Tongue (tissue), 3 donors: ENCODE measurements at places on chromosomes 4 and X.

- no peak for DNase-seq
These were observed 39.4 kb downstream of the STIM2 start for GRCh38 chr4:26899991-26900390.

DNA sequence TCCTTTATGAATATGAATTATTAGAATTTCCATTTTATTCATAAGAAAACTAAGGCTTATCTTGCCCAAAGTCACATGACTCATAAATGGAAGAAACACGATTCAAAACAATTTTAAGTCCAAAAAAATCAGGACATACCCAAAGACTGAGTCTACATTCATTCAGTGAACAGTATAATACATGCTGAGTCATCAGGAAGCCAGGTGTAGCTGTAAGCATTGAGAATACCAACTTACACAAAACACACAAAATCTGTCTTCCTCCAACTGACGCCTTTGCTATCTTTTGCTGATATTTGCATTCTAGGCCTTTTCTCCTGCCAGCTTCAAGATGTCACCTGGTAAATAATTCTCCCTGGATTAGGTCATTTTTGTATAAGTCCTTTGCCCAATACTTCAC is 520.1 kb upstream of the GALNT7 start:
- no peak for DNase-seq

DNA sequence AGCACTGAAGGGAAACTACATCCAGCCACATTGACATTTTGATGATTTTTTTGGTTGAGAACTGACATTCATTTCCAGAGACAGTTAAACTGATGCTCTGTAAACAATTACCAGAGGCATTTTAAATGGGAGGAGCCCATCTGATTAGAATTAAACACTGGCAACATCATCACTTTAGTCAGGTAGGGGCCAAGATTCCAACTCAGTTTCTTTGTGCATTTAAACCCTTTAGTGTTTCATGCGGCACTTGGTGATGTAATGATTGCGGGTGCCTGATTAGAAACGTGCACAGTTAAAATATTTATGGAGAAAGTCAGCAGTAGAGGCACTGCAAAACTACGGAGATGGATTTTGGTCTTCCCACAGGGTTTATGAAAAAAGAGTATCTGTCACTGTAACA is 16.1 kb downstream of the TNIP3 start:
- DNase-seq, result no peak

GRCh38 chrX:15749642-15750610 is 11.9 kb downstream of the CA5B start:
- peak; percentile 32 for DNase-seq

GRCh38 chr4:81326581-81326980 is 111.6 kb upstream of the PRKG2 start:
- no peak for DNase-seq

DNA sequence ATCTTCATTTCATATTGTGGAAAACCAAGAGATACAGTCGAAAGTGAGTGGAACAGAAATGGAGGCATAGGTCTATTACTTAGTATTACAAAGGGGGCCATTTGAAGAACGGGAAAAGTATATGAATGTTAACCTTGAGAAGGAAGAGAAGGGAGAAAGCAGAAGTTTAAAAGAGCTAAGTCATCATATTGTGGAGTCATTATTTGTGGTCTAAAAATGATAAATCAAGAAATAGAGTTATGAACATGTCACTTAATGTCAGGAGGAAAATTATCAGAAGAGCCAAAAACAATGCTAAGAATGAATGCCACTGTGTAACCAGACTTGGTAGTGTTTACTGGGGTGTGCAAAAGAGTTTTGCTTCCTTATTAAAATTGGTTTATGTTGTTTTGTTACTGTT is 589.5 kb upstream of the LCORL start:
- no peak for DNase-seq

DNA sequence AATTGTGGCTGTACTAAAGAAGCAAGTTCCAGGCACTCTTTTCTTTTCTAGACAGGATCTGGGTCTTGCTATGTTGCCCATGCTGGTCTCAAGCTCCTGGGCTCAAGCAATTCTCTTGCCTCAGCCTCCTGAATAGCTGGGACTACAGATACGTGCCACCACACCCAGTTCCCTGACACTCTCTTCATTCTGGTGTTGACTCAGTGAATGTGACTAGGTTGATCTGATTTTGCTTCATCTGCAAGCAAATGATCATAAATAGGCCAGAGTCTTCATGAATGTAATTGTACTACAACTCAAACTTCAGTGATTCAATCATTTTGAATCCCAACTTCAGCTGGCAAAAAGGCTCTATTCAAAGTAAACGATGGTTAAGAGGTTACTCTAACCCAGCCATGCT is 78.5 kb downstream of the APBB2 start:
- no peak for DNase-seq

- DNase-seq, result no peak
These were observed 108.6 kb downstream of the DHX15 start for GRCh38 chr4:24475756-24476155.

GRCh38 chr4:986879-987623 is at the start of gene IDUA:
IDUA (plus strand) TSS chr4:987044; CDS start chr4:987085, 41 bp downstream.
- peak; percentile 85 for DNase-seq

DNA sequence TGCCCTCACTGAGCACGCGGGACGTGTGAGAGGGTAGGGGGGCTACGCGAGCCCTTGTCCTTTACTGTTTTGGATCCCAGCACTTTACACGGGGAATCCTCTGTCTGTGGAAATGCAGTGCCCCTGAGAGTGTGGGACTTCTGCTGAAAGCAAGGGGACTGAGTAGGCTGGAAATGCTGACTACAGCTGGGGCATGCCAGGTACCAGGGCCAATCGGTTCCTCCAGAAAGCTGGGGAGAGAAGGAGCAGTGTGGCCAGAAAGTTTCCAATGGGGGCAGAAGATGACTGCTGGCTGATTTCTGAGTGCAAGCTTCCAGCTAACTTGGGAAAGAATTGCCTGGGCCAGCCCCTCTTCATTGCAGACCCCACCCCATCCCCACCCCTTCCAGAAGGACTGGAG is 1.5 kb downstream of the NHSL2 start:
- DNase-seq, result no peak

GRCh38 chr4:175805846-175806245 is 6.2 kb downstream of the GPM6A start:
- peak; percentile 36 for DNase-seq

DNA sequence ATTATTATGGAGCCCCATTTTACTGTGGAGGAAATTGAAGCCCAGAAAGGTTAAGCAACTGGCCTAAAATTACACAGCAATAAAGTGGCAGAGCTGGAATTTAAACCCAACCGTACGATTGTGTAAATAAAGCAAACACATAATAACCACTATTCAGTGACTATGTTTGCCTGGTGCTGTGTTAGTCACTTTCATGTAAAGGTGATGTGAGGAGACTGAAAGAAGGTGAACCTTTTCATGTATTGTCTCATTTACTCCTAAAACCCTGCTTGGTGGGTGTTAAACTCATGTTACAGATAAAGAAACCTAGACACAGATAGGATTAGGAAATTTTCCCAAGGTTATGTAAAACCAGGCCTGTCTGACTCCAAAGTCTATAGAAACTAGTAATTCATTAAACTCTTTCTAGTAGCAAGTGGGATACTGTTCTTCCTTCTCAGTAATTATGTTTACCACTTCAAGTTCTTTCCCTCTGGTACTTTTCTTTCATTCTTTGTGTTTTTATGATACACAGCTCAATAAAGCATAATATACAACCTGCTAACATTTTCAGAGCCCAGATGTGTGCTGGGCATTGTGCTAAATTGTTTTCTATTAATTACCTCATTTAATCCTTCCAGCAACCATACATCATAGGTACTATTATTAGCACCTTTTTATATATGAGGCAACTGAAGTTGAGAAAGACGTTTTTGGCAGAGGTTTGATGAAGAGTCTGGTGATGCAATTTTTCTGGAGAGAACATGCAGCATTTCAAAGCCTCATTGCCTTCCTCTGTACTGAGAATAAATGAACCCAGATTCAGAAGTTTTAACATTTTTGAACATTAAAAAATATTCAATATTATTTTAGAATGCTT is 202.7 kb downstream of the SPRY1 start:
- peak; percentile 52 for DNase-seq

DNA sequence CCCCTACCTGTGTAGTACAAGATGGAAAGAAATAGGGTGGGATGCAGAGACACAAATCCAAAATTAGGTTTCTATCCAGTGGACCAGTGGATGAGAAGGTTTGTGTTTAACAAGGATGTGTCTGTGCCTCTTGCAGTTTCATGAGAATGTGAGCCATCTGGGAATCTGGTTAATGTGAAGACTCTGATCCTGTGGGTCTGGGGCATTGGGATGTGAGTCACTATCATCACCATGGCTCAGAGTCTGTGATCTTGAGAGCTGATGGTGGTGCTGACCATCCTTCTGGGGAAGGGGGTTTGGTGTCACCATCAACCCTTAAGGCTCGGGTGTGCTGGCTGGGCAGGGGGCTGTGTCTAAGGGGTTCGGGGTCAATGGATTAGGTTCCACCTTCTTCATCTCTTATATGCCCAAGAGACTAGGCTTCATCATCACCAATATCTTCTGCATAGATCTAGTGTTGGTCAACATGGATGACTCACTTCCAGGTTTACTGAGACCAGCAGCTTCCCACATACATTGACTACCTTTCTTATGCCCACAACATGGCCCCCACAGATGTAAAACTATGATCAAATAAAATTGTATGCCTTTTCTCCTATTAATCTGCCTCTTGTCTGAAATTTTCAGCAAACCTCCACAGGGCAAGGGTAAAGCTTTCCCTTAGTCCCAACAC is 65.7 kb upstream of the MID1 start:
- no peak for DNase-seq
